Activated T-helper 1 cell treated with anti-CD3 and anti-CD28 coated beads, Interleukin-12 subunit alpha, Interleukin-12 subunit beta, Interleukin-2, Interleukin-4 antibody, amounts not matched to agents 30 ng/mL and 10 ng/mL and 1 ng/mL, durations not matched to agents 14 hours and 24 hours and 36 hours (primary cell): ENCODE measurements at places on chromosomes 11 and 22. TPM values are rescaled to one million over a fixed set of nuclear protein-coding genes. Genes with fewer than 3 reads are reported as not detected.
A peak's percentile ranks its signal among the peaks of the same experiment; 100 is the strongest.

Gene HOATZ
- not detected in 2 replicates for total RNA-seq

Gene ESAM
- total RNA-seq, result 0.52 and 0.64 TPM in 2 replicates

Gene OTOG
- not detected in 2 replicates for total RNA-seq

Gene NRXN2
- total RNA-seq, result 0.17 and 0.23 TPM in 2 replicates

Gene NFAM1
- total RNA-seq, result 0.12 and 0.88 TPM in 2 replicates

Gene SMIM35
- total RNA-seq, result 0.10 and 0.16 TPM in 2 replicates

Gene C11orf97
- total RNA-seq, result not detected in 2 replicates

Gene TRIM48
- total RNA-seq, result not detected in 2 replicates

Gene CNTF
- total RNA-seq, result 4.1 and 4.3 TPM in 2 replicates

DNA sequence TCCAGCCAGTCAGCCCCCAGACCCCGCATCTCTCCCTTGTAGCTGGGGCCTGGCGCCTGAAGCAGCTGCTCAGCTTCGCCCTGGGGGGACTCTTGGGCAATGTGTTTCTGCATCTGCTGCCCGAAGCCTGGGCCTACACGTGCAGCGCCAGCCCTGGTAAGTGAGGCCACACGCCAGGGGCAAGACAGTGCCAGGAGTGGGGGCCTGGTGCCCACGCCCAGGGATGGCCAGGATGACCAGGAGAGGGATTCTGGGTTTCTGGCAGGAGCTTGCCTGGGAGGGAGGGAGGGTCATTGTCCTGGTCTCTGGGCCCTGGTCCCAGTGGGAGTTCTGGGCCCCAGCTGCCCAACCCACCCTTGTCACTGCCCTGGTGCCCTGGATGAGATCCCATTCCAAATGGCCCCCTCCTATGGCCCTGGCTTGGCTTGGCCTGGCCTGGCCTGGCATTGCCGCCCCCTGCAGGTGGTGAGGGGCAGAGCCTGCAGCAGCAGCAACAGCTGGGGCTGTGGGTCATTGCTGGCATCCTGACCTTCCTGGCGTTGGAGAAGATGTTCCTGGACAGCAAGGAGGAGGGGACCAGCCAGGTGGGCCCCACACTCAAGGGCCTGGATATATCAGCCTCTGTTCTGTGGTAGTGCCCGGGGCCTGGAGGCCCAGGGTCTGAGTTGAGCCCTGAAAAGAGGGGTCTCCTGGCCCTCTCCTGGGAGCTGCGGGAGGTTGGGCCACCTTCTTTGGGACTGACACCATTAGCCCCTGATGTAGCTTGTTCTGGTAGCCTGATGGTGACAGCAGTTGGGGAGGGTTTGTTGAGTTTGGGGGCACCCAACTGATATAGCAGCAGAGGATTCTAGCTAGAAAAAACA, 3.7 kb downstream of the SLC39A13 start:
- DNase-seq, result peak; percentile 41
- no peaks in the 10 kb centered on the region for H3K27me3 ChIP-seq
- H3K36me3 ChIP-seq, result peaks cover 6% of the 10 kb centered on the region
- H3K4me1 ChIP-seq, result peaks cover 16% of the 10 kb centered on the region
- no peak overlapping the region for H3K27ac ChIP-seq
- H3K4me3 ChIP-seq, result no peak overlapping the region

DNA sequence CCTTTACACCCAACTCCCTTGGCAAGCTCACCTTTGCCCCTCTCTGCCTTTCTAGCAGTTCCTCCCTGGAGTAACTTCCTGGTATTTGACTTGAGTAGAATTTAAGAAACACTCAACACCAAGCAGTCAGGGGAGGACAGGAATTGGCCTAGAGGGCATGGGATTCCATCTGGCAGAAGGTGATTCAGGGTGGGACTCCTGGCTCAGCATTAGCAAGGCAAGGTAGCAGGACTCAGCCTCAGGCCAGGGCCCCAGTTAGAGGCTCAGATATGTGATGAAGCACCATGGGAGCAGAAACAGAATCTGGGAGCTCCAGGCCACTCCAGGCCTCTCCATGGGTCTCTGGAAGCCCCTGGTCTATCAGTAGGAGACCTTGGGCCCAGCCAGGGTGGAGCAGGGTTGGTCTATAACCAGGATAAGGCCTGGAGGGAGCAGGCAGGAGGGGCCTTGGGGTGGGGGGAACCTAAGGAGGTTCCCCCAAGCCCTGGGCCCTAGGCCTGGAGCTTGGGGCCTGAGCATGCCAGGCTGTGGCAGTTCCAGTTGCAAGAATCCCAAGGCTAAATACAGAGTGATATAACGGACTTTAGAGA, 148.2 kb downstream of the PARVA start:
- no peak for DNase-seq
- H3K27ac ChIP-seq, result no peak overlapping the region
- H3K27me3 ChIP-seq, result no peaks in the 10 kb centered on the region
- no peak overlapping the region for H3K4me3 ChIP-seq
- H3K36me3 ChIP-seq, result no peaks in the 10 kb centered on the region

- no peak overlapping the region for H3K4me3 ChIP-seq
- no peaks in the 10 kb centered on the region for H3K36me3 ChIP-seq
- no peak overlapping the region for H3K27ac ChIP-seq
- H3K4me1 ChIP-seq, result no peaks in the 10 kb centered on the region
- no peak for DNase-seq
These were observed 250.6 kb upstream of the PLET1 start for GRCh38 chr11:112511271-112511670.

GRCh38 chr11:125457814-125458343, 38.2 kb downstream of the FEZ1 start:
- H3K27ac ChIP-seq, result no peak overlapping the region
- H3K27me3 ChIP-seq, result peaks cover 3% of the 10 kb centered on the region
- no peak for DNase-seq
- H3K4me3 ChIP-seq, result no peak overlapping the region
- H3K36me3 ChIP-seq, result no peaks in the 10 kb centered on the region

GRCh38 chr11:45993531-45994001, 71.1 kb downstream of the LARGE2 start:
- H3K4me1 ChIP-seq, result peaks cover 6% of the 10 kb centered on the region
- no peak overlapping the region for H3K4me3 ChIP-seq
- H3K36me3 ChIP-seq, result no peaks in the 10 kb centered on the region
- H3K27me3 ChIP-seq, result no peaks in the 10 kb centered on the region
- no peak for DNase-seq

DNA sequence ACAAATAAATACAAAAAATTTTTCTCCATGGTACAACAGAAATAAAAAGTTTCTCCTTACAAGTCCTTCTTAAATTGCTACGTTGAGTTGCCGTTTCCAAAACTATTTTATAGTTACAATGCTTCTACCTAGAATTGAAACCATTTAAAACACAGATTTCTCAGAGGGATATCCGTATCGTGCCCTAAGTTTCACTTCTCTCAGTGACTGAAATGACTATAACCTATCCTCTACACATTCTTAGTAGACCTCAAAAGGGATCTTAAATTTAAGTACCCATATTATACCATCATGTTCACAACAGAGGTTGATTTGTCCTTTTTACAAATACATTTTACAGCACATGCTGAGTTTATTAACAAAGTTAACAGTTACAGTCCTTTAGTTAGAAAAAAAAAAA, 44.1 kb downstream of the USP28 start:
- H3K4me3 ChIP-seq, result no peak overlapping the region
- DNase-seq, result no peak
- H3K27me3 ChIP-seq, result no peaks in the 10 kb centered on the region
- peaks cover 25% of the 10 kb centered on the region for H3K36me3 ChIP-seq
- no peaks in the 10 kb centered on the region for H3K4me1 ChIP-seq

- H3K27me3 ChIP-seq, result no peaks in the 10 kb centered on the region
- H3K4me3 ChIP-seq, result no peak overlapping the region
- DNase-seq, result no peak
- no peaks in the 10 kb centered on the region for H3K36me3 ChIP-seq
- no peaks in the 10 kb centered on the region for H3K4me1 ChIP-seq
- H3K27ac ChIP-seq, result no peak overlapping the region
These were observed 27.1 kb downstream of the AGBL2 start for GRCh38 chr11:47688111-47688510.

DNA sequence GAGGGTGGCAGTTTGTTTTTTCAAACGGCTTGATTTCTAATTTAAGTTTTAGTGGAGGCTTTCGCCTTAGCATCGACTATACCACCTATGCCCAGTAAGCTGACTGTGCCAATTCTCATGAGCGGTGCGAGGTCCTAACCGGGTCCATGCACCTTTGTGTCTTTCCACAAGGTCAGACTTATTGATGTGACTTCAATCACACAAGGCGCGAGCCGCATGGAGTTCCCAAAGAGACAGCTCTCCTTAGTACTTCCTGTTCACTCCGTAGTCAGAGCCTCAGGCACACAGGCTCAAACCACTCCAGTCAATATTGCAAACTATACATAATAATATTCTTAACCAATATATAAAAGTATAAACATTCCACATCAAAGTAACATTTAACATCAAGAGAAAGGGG, 18.2 kb downstream of the ST14 start:
- DNase-seq, result no peak
- no peaks in the 10 kb centered on the region for H3K36me3 ChIP-seq
- no peak overlapping the region for H3K4me3 ChIP-seq

DNA sequence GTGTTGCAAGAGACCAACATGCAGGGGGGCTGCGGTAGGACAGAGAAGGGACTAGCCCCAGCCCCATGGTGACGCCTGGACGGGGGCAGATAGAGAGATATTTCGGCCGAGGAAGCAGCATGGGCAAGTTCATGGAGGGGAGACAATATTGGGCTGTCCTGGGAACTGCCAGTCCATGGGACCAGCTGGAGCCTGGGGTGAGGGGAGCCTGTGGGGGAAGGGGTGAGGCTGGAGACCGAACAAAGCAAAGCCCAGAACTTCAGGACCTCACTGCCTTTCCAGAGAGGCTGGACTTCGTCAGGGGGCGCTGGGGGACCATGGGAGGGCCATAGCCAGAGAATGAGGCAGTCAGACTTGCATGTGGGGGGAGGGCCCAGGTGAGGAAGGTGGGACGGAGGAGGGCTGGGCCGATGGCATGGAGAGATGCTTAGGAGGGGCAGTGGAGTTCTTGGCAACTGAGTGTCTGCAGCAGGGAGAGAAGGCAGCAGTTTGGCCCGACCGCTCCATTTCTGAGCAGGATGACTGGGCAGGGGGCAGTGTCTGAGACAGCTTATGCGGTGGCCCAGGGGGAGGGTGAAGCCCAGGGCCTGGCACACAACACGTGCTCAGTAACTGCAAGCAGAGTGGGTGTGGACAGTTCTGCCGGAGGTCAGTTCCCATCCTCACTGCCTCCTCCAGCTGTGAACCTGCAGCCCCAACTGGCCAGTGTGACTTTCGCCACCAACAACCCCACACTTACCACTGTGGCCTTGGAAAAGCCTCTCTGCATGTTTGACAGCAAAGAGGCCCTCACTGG, 712 bp downstream of the UPK3A start:
- H3K4me1 ChIP-seq, result no peaks in the 10 kb centered on the region
- DNase-seq, result no peak
- no peak overlapping the region for H3K4me3 ChIP-seq

- no peak overlapping the region for H3K4me3 ChIP-seq
- peaks cover 9% of the 10 kb centered on the region for H3K36me3 ChIP-seq
- no peaks in the 10 kb centered on the region for H3K4me1 ChIP-seq
- no peak for DNase-seq
- no peak overlapping the region for H3K27ac ChIP-seq
These were observed 15.5 kb upstream of the TMPRSS5 start for GRCh38 chr11:113721462-113722066.

DNA sequence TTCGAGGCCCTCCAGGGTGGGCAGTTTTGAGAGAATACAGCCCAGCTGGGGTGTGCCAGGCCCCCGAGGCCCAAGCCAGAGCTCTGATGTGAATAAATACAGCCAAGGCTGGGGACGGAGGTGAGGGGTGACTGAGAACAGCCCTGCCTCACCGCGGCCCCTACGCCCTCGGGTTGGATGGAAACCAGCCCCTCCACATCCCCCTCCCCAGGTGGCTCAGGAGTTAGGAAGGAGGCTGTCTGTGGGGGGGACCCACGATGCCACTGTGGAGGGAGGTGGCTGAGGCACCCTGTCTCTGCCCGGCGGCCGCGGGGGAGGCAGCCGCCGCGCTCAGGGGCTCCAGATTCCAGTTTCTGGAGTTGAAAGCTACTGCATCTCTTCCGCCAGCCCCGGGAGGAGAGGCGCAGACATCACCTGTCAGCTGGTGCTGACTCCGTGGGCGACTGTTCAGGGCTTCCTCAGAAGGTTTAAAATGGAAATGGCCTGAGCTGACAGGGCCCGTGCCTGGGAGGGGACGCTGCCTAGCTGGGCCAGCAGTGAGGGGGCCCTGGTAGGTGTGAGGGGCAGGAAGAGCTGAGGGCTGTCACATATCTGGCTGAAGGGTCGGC, 1.4 kb downstream of the FLRT1 start:
- H3K4me1 ChIP-seq, result no peaks in the 10 kb centered on the region
- no peak overlapping the region for H3K27ac ChIP-seq
- peaks cover 18% of the 10 kb centered on the region for H3K27me3 ChIP-seq
- H3K36me3 ChIP-seq, result no peaks in the 10 kb centered on the region
- no peak for DNase-seq

- peaks cover 8% of the 10 kb centered on the region for H3K36me3 ChIP-seq
- no peaks in the 10 kb centered on the region for H3K27me3 ChIP-seq
- H3K27ac ChIP-seq, result no peak overlapping the region
- DNase-seq, result no peak
- peaks cover 3% of the 10 kb centered on the region for H3K4me1 ChIP-seq
- H3K4me3 ChIP-seq, result no peak overlapping the region
These were observed 990 bp upstream of the THRSP start for GRCh38 chr11:78062671-78063070.

DNA sequence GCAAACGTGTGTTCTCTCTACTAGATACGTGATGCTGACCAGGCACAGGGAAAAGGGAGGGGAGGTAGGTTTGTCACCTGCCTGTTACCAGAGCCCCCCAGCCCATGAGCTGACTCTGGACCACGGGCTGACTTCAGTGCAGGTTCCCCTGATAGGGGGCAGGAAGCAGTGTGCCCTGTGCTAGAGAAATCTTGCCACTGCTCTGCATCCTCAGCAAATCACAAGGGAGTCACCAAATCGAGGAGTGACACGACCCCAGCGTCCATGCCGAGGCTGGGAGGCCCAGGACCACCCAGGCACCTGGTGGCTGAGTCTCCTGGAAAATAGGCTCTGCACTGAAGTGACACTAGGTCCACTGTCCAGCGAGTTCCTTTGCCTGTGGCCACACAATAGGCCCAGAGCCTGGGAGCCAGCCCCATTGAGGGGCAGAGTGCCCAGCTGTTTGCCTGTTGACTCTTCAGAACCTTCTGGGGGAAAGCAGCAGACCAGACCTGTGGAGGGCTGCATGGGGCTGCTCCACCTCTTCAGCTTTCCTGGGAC, 99.3 kb downstream of the CTTN start:
- H3K27ac ChIP-seq, result no peak overlapping the region
- H3K36me3 ChIP-seq, result no peaks in the 10 kb centered on the region
- no peaks in the 10 kb centered on the region for H3K27me3 ChIP-seq
- no peaks in the 10 kb centered on the region for H3K4me1 ChIP-seq
- DNase-seq, result no peak
- no peak overlapping the region for H3K4me3 ChIP-seq

- no peak for DNase-seq
- H3K4me3 ChIP-seq, result no peak overlapping the region
- peaks cover 43% of the 10 kb centered on the region for H3K4me1 ChIP-seq
- no peak overlapping the region for H3K27ac ChIP-seq
- H3K36me3 ChIP-seq, result peaks cover 7% of the 10 kb centered on the region
These were observed 3.2 kb downstream of the CTSD start for GRCh38 chr11:1760351-1761109.

- H3K27ac ChIP-seq, result peak overlapping the region; percentile 96
- peak; percentile 46 for DNase-seq
- peaks cover 7% of the 10 kb centered on the region for H3K4me1 ChIP-seq
- peaks cover 8% of the 10 kb centered on the region for H3K27me3 ChIP-seq
These were observed 70.6 kb upstream of the EP300 start for GRCh38 chr22:41021613-41022454.

- no peak for DNase-seq
- H3K36me3 ChIP-seq, result peaks cover 33% of the 10 kb centered on the region
- H3K4me1 ChIP-seq, result peaks cover 5% of the 10 kb centered on the region
These were observed 27.9 kb downstream of the SLC25A17 start for GRCh38 chr22:40791241-40791640.
